ENCODE measurements at places on chromosomes 3 and 15.

DNA sequence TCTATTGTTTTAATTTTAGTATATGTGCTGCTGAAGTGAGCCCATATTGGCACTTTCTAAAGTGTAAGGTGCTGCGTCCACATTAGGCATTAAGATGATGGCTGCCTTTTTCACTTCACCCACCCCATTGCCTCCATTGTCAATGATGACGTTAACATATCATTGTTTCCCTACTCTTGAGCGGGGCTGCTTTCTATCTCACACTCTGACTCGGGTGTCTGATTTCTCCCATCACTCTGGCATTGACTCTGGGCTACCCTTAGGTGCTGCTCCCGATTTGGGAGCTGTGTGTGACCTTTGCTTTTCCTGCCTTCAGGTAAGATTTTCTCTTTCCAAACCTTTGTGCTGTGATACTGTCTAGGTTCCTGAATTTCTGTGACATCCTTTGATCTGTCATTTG lies 28.8 kb downstream of the CGNL1 start:
- no peak for DNase-seq

GRCh38 chr15:63045465-63045840 lies 2.9 kb downstream of the TPM1 start:
- DNase-seq: no peak

GRCh38 chr15:77031376-77032050 lies 36.6 kb downstream of the PSTPIP1 start:
- DNase-seq: no peak

- no peak for DNase-seq
Observed at GRCh38 chr3:167441256-167441655, 32.6 kb downstream of the SERPINI2 start.

GRCh38 chr3:48157950-48158376 lies 30.3 kb downstream of the CDC25A start:
- no peak for DNase-seq

- DNase-seq: no peak
Observed at GRCh38 chr3:178289544-178290160, 246.6 kb upstream of the KCNMB2 start.

DNA sequence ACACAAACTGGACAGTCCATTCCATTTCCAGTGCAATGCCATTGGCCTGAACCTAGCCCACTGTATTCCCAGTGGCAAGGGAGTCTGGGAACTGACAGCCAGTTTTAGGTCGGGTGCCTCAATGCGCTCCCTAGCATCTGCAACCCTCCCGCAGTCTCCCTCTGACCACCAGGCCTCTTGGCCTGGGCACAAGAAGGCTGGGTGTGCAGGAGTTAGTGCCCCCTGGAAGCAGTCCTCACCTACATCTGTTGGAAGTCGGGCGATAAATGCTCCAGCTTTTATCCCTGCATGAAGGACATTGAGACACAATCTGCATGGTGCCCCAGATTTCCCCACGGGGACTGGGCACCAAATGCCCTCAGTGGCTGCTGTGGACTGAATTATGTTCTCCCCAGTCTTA lies 12.7 kb downstream of the C3orf22 start:
- DNase-seq: no peak

- DNase-seq: no peak
Observed at GRCh38 chr3:161964857-161965256, 468.2 kb downstream of the OTOL1 start.

GRCh38 chr15:85545185-85545584 lies 164.8 kb downstream of the AKAP13 start:
- DNase-seq: no peak

- no peak for DNase-seq
Observed at GRCh38 chr3:197137751-197138150, 108.1 kb upstream of the MELTF start.

- no peak for DNase-seq
Observed at GRCh38 chr3:16012086-16012485, 162.4 kb upstream of the GALNT15 start.

- no peak for DNase-seq
Observed at GRCh38 chr15:91488452-91488851, 365.1 kb upstream of the SLCO3A1 start.

GRCh38 chr15:70379938-70380883 lies 282.5 kb upstream of the TLE3 start:
- DNase-seq: no peak

DNA sequence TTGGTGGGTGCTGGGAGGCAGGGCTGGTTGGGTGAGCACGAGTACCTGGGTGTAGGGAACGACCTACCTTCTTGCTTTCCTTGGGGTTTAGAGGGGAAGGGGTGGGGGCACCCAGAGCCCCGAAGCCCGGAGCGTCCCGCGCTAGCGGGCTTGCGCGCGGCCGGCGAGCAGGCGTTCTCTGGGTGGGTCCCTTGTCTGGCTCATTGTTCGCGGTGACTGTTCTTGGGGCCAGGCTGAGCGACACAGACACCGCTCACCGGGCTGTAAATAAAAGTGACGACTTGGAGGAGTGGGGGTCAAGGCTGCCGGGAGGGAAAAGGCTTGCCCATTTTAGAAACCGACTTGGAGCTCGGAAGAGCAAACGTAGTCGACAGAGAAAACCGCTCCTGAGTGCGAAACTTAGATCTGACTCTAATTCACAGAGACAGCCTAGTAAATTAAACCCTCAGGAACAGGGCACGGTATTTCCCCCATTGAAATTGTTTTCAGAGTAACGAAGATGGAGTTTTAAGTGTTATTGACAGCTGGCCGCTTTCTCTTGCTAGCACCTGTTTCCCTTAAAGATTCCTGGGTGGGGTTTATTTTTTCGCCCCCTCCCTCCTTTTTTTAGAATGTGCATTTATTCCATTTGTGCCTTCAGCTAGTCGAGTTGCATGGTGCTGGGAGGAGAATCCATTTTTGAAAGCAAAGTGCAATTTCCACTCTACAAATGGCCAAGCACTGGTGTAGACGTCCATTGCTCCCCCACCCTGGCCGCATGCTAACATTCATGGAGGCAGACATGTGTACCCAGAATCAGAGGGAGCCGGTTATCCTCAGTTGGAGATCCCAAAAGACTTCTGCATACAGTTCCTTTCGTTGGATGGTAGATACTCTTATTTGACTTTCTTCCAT lies 532.1 kb upstream of the SEMA6D start:
- DNase-seq: no peak

DNA sequence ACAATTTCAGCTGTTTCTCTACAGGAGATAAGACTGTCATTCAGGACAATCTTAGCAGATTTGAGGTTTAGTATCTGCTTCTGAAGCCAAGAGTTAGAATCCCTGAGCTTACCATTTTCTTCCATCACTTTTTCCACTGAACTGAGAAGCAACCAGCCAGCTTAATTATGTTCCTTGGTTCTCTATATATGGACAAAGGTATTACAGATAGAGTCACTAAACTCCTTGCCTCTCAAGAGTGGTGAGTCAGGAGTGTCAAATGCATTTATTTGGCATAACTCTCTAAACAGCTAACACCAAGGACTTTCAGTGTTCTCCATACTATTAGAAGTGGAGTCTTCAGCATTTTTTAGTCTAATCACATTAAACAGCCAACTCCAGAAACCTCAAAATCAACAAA lies 239.3 kb downstream of the ALCAM start:
- no peak for DNase-seq

DNA sequence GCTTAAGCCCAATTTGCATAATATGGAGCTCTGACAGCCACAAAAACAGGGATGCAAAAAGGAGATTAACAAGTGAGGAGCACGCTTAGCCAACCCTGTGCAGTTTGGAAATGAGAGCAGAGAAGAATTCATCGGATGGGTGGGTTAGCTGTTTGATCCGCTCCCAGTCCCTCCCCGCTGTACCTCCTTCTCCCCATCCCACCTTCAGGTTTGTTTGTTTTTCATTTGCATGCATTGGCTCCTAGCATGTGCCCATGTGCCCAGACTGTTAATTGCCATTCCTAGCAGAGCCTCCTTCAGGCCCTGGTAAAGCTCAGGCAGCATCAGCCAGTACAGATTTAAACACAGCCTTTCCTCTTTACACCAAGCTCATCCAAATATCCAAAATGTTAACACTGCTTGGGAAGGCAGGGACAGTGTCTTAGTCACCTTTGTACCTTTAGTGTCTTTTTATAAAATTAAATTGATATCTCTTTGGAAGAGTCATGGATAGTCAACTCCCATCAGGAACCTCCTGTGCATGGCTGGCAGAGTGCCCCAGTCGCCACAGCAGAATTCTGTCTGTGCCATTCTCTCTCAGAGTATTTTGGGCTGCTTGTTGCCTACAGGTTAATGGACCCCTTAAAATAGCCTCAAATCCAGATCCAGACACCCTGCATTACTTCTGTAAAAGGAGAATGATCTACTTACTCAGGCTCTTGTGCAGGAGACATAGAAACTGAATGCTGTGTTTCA lies 244.2 kb downstream of the LSAMP start:
- no peak for DNase-seq

GRCh38 chr3:12663401-12663935 lies 449 bp downstream of the RAF1 start:
- peak; percentile 49 for DNase-seq

DNA sequence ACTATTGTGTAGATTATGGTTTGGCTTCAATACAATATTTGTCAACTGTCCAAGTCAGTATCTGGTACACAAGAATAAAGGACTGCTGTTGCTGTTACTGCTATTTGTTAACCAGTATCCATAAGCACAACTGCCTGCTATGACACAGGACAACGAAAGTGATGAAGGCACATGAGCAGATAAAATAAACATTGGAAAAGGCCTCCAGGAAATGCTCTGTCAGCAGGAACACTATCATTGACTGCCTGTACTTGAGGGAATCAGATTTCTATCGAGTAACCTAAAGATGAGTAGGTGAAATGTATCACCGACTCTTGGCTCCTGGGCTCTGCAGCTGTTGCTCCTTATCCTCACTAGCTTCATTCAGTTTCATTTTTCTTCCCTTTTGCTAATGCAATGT lies 56.5 kb downstream of the FMN1 start:
- no peak for DNase-seq

GRCh38 chr3:112088944-112089343 lies 2.8 kb downstream of the C3orf52 start:
- DNase-seq: no peak

DNA sequence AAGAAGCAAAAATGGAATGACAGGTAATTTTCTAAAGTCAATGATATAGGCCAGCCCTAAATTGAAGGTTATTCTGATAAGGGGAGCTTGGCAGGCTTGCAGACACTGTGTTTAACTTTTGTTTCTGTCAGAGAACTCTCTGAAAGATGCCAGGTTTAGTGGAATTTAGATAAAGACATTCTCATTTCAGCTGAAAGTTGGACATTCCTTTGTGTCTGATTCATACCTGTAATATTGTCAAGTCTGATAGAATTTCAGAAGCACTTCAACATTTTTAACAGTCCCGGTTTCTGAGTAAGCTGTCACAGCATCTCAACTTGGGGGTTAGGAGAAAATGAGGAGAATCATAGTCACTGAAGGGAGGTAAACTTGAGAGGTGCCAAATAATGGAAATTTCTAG lies 84.0 kb downstream of the DIPK2A start:
- DNase-seq: no peak

DNA sequence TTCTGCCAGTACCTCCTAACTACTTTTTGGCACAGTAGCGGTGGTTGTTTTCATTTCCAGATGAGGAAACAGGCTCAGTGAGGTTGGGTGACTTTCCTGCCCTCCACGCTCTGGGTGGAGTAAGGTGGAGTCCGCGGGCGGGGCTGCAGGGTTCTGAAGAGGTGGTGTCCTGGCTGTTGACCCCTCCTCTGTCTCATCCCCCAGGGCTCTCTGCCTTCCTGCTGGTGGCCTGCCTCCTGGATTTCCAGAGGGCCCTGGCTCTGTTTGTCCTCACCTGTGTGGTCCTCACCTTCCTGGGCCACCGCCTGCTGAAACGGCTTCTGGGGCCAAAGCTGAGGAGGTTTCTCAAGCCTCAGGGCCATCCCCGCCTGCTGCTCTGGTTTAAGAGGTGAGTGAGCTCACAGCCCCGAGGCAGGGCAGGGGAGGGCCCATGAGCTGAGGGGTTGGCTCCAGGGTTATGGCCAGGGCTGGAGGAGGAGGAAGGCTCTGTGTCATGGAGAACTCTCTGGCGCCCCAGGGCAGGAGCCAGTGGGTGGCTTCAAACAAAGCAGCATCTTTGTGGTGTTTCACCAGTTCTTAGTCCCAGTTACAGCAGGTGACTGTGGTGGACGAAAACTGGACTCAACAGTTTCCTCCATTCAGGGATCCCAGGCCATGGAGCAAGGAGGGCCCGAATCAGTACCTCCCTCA lies 10.4 kb downstream of the SLC28A1 start:
- DNase-seq: no peak

- no peak for DNase-seq
Observed at GRCh38 chr3:152260529-152260928, 8.2 kb upstream of the MBNL1 start.

DNA sequence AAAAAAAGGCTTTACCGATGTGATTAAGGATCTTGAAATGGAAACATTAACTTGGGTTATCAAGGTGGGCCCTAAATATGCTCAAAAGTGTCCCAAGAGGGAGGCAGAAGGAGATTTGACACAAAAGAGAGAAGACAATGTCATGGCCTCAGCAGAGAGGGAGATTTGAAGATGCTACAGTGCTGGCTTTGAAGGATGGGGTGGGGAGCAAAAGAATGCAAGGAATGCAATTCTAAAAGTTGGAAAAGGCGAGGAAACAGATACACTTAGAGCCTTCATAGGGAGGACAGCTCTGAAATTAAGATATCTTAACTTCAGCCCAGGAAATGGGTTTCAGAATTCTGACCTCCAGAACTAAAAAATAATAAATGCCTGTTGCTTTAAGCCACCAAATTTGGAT lies 314.5 kb upstream of the CCDC54 start:
- DNase-seq: no peak

DNA sequence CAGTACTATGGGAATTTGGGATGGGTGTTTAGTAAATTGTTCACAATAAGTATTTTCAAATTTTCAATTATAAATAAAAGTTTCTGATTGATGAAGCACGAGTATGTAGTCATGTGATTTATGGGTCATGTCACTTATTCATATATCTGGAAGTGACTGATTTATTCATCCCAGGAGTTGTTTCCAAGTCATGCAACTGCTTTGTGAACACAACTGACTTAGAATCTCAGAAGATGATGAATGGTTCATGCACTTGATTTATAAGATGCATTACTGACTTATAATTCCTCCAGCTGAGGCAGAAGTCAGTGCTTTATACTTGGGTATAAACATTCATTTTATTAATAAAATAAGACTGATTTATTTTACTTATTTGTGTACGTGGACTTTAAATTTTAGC lies 137.8 kb upstream of the CBLB start:
- DNase-seq: no peak

GRCh38 chr15:77907824-77908751 lies 169.4 kb downstream of the TBC1D2B start:
- no peak for DNase-seq

- DNase-seq: no peak
Observed at GRCh38 chr3:136929977-136930670, 27.7 kb upstream of the IL20RB start.

DNA sequence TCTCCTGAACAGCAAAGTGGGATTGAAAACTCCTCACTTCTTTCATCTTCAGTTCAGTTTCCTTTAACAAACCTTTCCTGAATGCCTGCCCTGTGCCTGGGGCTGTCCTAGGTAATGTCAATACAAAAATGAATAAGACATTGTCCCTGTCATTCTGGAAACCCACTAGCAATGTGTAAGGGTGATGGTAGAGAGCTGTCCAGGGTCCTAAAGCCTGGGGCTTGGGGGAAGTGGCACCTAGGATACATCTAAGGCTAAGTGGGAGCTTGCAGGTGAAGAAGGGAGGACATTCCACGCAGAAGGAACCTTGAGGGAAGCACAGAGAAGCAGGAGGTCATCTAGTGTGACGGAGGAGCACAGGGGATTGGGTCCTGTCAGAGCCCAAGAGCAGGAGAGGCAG lies 212.7 kb upstream of the PPP2R3A start:
- no peak for DNase-seq

- no peak for DNase-seq
Observed at GRCh38 chr3:181729341-181729869, 17.7 kb downstream of the SOX2 start.

GRCh38 chr3:18635215-18635614 lies 210.1 kb upstream of the SATB1 start:
- DNase-seq: no peak

All from T-helper 22 cell (primary cell).